ENCODE measurements at places on chromosomes 5 and 9.

- peaks cover 20% of the 10 kb centered on the region for H3K4me1 ChIP-seq
- H3K4me3 ChIP-seq: no peak overlapping the region
- H3K36me3 ChIP-seq: peaks cover 25% of the 10 kb centered on the region
- H3K27ac ChIP-seq: no peak overlapping the region
Observed at GRCh38 chr9:128374221-128374675, 3.1 kb downstream of the URM1 start.

- H3K27me3 ChIP-seq: peaks cover 7% of the 10 kb centered on the region
- no peaks in the 10 kb centered on the region for H3K36me3 ChIP-seq
- no peaks in the 10 kb centered on the region for H3K4me1 ChIP-seq
- H3K4me3 ChIP-seq: no peak overlapping the region
Observed at GRCh38 chr9:76817489-76817888, 53.3 kb downstream of the PCA3 start.

DNA sequence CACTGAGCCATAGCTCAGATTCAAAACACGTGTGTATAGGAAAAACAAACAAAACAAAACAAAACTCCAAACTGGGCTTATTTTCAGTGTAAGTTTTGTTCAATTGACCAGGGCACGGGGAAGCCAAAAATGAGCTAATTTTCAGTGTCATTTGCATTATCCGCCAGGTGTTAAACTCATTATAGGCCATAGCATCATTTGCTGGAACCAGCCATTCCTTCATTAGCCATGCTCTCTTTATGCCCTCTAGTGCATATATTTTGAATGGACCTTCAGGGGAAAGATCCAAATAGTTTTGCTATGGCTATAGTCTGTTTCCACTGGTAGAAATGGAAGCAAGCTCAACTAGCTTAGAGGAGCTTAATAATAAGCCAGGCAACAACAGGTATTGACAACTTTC, 1205.2 kb upstream of the DMAC1 start:
- H3K4me1 ChIP-seq: no peaks in the 10 kb centered on the region
- no peak overlapping the region for H3K27ac ChIP-seq
- no peak overlapping the region for H3K4me3 ChIP-seq
- no peaks in the 10 kb centered on the region for H3K27me3 ChIP-seq

DNA sequence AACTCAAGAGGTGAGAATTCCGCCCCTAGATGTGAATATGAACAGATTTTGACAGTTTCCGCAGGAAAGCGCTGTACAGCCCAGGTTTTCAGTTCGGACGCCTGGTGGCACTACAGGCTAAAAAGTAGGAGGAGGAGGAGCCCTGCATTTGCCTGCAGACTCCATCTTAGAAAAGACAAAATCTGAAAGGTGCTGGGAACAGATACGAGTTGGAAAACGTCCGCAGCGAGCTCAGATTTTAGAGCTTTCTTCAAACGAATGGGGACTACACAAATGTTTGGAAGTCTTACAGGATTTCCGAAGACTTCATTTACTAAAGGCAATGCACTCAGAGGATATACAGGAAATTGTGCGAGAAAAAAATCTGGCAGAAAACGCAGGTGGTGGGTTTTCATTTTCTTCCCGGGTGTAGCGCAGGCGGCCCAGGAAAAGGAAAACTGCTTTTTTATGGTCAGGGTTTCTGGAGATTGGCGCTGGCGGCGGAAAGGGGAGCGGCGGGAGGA, 9.9 kb upstream of the PCDHB2 start:
- H3K4me1 ChIP-seq: no peaks in the 10 kb centered on the region
- no peaks in the 10 kb centered on the region for H3K36me3 ChIP-seq
- H3K27me3 ChIP-seq: no peaks in the 10 kb centered on the region
- H3K27ac ChIP-seq: no peak overlapping the region
- peak overlapping the region; percentile 48 for H3K4me3 ChIP-seq

- no peaks in the 10 kb centered on the region for H3K36me3 ChIP-seq
- peaks cover 29% of the 10 kb centered on the region for H3K4me1 ChIP-seq
- no peak overlapping the region for H3K4me3 ChIP-seq
- no peak overlapping the region for H3K27ac ChIP-seq
- H3K27me3 ChIP-seq: peaks cover 31% of the 10 kb centered on the region
- DNase-seq: peak; percentile 65
Observed at GRCh38 chr9:133994353-133995011, 2.4 kb upstream of the VAV2 start.

GRCh38 chr5:39223565-39224156, 4.3 kb upstream of the FYB1 start:
- no peaks in the 10 kb centered on the region for H3K27me3 ChIP-seq
- no peak overlapping the region for H3K27ac ChIP-seq
- H3K4me3 ChIP-seq: no peak overlapping the region
- no peak for DNase-seq
- peaks cover 20% of the 10 kb centered on the region for H3K4me1 ChIP-seq

- H3K4me3 ChIP-seq: no peak overlapping the region
- DNase-seq: no peak
- H3K27ac ChIP-seq: no peak overlapping the region
- peaks cover 77% of the 10 kb centered on the region for H3K27me3 ChIP-seq
- no peaks in the 10 kb centered on the region for H3K36me3 ChIP-seq
Observed at GRCh38 chr5:112931473-112931872, 9.4 kb upstream of the REEP5 start.

GRCh38 chr9:130668659-130669058, 4.3 kb downstream of the PRDM12 start:
- no peaks in the 10 kb centered on the region for H3K27me3 ChIP-seq
- peaks cover 21% of the 10 kb centered on the region for H3K4me1 ChIP-seq
- H3K27ac ChIP-seq: no peak overlapping the region
- DNase-seq: no peak

GRCh38 chr9:70420441-70421271, 6.2 kb upstream of the KLF9 start:
- no peaks in the 10 kb centered on the region for H3K27me3 ChIP-seq
- H3K4me3 ChIP-seq: peak overlapping the region; percentile 80
- peak overlapping the region; percentile 84 for H3K27ac ChIP-seq
- DNase-seq: peak; percentile 40

GRCh38 chr5:131792896-131793295, 3.9 kb downstream of the FNIP1 start:
- no peak overlapping the region for H3K4me3 ChIP-seq
- peaks cover 26% of the 10 kb centered on the region for H3K4me1 ChIP-seq
- no peaks in the 10 kb centered on the region for H3K27me3 ChIP-seq
- no peak overlapping the region for H3K27ac ChIP-seq

- H3K4me3 ChIP-seq: no peak overlapping the region
- H3K36me3 ChIP-seq: no peaks in the 10 kb centered on the region
- H3K27me3 ChIP-seq: no peaks in the 10 kb centered on the region
- H3K4me1 ChIP-seq: peaks cover 8% of the 10 kb centered on the region
Observed at GRCh38 chr5:142749321-142749720, 20.9 kb upstream of the ARHGAP26 start.

DNA sequence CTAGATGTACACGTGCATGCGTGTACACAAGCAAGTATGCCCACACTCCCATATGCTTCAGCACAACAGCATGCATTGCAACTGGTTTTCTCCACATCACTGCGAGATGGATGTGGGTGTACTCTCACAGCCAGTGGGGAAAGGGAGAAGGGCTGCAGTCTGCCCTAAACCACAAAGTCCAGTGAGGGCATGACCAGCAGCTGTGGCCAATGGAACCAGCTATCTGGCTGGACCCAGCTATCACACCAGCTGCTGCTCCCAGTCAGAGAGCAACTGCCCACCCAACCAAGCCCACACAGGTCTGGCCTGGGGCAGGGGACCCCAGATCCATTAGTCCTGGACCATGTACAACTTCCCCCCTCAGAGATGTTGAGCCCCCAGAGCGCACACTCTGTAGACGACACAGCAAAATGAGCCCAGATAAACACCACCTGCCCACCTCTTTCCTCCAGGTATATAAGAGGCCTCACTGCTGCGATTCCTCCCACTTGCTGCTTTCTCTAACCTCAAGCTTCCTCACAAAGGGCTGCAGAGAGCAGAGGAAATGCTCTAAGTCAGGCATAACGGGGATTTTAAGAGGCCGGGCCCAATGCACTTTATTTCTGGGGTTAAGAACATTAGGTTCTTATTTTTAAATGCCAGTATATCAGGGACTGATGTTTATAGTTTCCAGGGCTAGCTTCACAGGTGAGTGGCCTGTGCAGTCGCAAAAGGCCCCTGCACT, 39.0 kb downstream of the SHB start:
- no peak overlapping the region for H3K4me3 ChIP-seq
- peaks cover 7% of the 10 kb centered on the region for H3K4me1 ChIP-seq
- no peak for DNase-seq

DNA sequence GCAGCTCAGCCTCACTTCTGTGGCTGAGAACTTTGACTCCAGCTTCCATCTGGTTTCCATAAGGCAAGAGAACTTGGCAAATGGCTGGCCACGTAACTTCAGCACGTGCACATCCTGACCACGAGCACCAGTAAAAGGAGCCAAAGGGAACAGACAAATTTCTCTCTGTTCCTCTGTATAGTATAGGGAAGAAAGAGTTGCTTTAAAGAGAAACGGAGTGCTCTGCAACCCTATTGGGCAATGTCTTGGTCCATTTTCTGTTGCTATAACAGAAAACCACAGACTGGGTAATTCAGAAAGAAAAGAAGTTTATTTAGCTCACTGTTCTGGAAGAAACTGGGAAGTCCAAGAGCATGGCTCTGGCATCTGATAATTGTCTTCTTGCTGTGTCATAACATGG, 558.7 kb downstream of the ACTL7B start:
- no peak overlapping the region for H3K27ac ChIP-seq
- no peak overlapping the region for H3K4me3 ChIP-seq
- H3K27me3 ChIP-seq: no peaks in the 10 kb centered on the region
- H3K4me1 ChIP-seq: peaks cover 18% of the 10 kb centered on the region
- DNase-seq: no peak

DNA sequence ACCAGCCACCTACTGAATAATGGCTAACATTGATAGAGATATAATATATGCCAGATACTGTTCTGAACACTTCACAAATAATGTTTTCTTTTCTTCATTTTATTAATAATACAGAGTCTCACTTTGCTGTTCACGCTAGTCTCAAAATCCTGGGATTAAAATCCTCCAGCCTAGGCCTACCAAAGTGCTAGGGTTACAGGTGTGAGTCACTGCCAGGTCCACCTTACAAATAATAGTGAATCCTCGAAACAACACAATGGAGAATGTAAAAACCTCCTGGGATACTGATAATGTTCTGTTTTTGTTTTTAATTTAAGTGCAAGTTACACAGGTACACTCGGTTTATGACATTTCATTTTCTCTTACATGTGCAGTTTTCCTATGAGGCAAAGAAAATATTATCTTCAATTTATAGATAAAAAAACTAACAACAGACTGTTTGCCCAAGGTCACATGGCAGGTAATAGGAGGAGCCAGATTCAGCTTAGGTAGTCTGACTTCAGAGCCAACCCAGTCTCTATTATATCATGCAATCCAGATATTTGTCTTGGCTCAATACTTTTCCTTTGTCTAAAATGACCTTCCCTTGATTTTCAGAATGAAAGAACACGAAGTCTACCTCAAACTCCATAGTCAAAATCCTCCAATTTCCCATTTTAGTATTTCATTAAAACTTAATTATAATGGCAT, 7.8 kb downstream of the ZFR start:
- no peak overlapping the region for H3K27ac ChIP-seq
- no peak overlapping the region for H3K4me3 ChIP-seq
- no peaks in the 10 kb centered on the region for H3K4me1 ChIP-seq
- no peaks in the 10 kb centered on the region for H3K27me3 ChIP-seq

DNA sequence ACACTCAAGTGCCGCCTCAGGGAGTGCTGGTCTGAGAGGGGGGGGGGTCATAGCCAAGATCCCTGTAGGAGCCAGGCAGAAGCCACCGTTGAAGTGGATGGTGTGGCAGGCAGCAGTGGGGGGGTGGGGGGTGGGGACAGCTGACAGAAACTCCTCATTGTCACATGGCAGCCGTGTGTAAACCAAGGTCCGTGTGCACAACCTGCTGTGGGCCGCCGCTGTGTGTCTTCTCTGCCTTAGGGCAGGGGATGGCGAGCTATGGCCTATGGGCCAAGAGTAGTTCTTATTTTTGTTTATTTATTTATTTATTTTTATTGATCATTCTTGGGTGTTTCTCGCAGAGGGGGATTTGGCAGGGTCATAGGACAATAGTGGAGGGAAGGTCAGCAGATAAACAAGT, 13.4 kb downstream of the SQSTM1 start:
- no peak overlapping the region for H3K4me3 ChIP-seq
- no peaks in the 10 kb centered on the region for H3K27me3 ChIP-seq
- no peak for DNase-seq
- no peaks in the 10 kb centered on the region for H3K4me1 ChIP-seq

DNA sequence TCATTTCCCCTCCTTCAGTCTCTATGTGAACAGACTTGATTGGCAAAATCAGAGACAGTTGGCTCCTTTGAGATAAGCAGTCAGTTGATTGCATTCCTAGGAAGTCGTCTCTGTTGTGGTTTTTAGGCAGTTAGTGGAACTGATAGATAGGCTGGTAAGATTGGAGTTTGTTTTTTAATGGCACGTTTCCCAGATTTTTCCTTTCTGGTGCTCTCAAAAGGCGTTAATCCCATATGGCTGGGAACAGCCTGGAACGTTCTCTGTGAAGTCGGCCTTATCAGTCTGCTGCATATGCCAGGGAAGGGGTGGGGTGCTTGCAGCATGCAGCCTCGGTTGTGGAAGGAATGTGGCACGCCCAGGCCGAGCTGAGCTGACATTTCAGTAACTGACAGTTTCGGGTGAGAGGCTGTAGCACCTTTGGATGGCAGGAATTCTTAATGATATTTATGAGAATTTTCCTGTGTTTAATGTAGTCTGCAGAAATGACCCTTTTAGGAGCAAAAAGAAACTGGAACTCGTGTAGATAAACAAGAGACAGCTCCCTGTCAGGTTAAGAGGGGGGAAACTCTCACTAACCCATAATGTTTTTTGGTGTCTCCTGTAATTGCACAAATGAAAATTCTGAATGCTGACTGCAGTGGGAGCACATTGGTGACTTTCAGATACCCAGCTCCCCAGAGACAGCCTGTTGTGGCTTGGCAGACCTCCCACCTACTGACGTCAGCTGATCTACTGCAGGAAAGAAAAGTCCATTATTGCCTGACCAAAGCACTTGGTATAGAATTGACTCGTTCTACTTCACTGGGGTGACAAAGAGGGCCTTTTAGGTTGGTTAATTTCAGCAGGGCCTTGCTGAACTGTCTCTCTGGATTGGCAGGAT, 6.3 kb downstream of the SPTAN1 start:
- peak; percentile 80 for DNase-seq
- H3K36me3 ChIP-seq: no peaks in the 10 kb centered on the region
- peaks cover 23% of the 10 kb centered on the region for H3K4me1 ChIP-seq
- peak overlapping the region; percentile 58 for H3K4me3 ChIP-seq
- no peaks in the 10 kb centered on the region for H3K27me3 ChIP-seq

GRCh38 chr5:180472269-180472668, 21.9 kb upstream of the CNOT6 start:
- H3K4me3 ChIP-seq: no peak overlapping the region
- H3K27me3 ChIP-seq: peaks cover 6% of the 10 kb centered on the region
- DNase-seq: no peak
- no peaks in the 10 kb centered on the region for H3K36me3 ChIP-seq
- no peaks in the 10 kb centered on the region for H3K4me1 ChIP-seq

- no peak for DNase-seq
- H3K27ac ChIP-seq: no peak overlapping the region
- no peaks in the 10 kb centered on the region for H3K4me1 ChIP-seq
- no peaks in the 10 kb centered on the region for H3K27me3 ChIP-seq
- H3K4me3 ChIP-seq: no peak overlapping the region
- H3K36me3 ChIP-seq: no peaks in the 10 kb centered on the region
Observed at GRCh38 chr9:86764671-86765343, 182.5 kb downstream of the GAS1 start.
